ENCODE measurements at places on chromosomes 7 and 10.

GRCh38 chr10:8365935-8366911, 311.7 kb downstream of the GATA3 start:
- DNase-seq: peak; percentile 79

GRCh38 chr10:79063661-79064492, 4.9 kb upstream of the ZMIZ1 start:
- no peak for DNase-seq

DNA sequence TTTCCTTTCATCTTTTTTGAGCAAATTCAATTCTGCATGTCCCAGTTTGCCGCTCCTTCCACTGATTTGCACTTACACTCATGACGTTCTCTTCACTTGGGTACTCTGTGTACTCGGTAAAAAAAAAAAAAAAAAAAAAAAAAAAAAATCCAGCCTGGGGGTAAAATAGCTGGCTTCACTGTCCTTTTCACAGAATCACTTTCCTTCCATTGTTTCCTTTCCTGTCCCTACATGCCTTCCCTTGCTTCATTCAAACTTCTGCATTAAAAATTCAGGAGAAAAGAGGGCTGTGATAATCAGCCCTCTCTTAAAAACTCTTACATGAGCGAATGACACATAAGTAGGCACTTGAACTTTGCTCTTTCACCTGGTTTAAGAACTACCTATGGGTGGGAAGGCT, 8.7 kb downstream of the ANKRD1 start:
- no peak for DNase-seq

DNA sequence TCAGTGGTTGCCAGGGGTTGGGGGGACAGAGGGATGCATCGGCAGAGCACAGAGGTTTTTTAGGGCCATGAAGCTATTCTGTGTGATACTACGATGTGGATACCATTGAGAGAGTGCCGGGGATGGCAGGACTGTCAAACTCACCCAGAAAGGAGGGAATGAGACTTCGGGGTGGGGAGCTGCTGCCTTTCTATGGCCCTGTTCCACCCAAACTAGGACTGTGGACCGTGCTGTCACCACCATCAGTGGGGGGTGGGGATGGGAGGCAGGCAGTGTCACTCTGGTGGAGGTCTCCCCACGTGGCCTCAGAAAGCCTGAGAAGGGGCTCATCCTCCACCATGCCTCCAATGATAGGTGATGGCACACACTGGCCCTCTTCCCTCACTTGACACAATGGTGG, 146.2 kb downstream of the PTPN20 start:
- DNase-seq: no peak

GRCh38 chr7:143467724-143468123, 9.9 kb upstream of the TAS2R41 start:
- no peak for DNase-seq

- no peak for DNase-seq
Observed at GRCh38 chr7:2608921-2609411, 22.8 kb upstream of the TTYH3 start.

DNA sequence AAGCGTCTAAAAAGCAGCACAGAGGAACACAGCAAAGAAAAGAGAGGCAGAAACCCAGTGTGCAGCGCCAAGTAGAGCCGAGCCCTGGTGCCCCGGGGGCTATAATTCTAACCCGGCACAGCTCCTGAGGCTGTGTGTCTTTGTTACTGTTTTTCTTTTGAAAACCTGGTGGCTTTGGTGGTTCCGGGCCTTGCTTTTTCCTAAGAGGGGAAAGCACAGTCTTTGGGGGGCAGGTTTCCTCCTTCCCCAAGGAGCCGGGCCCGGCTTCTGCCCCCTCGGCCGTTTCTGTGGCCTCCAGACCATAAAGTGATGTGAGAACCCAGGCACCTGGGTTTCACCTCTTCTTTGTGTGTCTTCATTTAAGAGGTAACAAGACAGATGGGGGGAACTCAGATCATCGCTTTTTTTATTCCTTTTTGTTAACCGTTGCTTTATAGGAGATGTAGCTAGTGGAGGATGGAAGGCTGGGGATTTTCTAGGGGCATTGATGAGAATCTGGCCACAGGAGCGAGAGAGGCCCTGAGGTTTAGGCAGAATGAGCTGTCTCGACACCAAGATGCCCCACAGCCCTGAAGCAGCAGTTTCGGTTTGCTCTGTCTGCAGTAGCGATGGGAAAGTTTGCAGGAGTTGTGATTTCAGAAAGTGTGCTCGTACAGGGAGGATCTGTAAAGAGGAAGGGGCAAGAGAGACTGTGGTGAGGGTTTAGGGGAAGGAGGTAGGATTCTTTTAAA, 367.8 kb upstream of the GALNT17 start:
- DNase-seq: no peak
